ENCODE measurements at places on chromosomes 7 and 10. TPM values are rescaled to one million over a fixed set of nuclear protein-coding genes. Genes with fewer than 3 reads are reported as not detected.

The HACD1 gene
- 2.8 TPM for total RNA-seq

The COL28A1 gene
- not detected for total RNA-seq

The MUC3A gene
- total RNA-seq, result not detected

The CRYGN gene
- total RNA-seq, result 0.90 TPM

DNA sequence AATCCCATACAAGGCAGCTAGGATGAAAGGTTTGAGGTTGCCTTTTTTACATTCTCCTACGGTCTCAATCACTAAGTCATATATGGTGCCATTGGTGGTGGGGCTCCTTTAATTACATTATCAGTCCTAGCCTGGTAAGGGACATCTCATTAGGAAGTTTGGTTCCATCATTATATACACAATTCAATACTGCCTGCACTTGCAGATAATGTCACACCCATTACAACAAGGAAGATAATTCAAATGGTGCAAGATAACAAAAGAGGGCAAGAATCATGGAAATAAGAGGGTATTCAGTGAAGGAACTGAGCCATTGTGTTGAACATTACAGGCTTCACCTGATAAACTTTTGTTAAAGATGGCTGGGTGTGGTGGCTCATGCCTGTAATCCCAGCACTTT, 1.7 kb upstream of the TMEM248 start:
- H3K4me1 ChIP-seq, result peaks cover 23% of the 10 kb centered on the region
- DNase-seq, result no peak
- H3K27ac ChIP-seq, result no peak overlapping the region
- H3K27me3 ChIP-seq, result no peaks in the 10 kb centered on the region
- peaks cover 29% of the 10 kb centered on the region for H3K36me3 ChIP-seq

DNA sequence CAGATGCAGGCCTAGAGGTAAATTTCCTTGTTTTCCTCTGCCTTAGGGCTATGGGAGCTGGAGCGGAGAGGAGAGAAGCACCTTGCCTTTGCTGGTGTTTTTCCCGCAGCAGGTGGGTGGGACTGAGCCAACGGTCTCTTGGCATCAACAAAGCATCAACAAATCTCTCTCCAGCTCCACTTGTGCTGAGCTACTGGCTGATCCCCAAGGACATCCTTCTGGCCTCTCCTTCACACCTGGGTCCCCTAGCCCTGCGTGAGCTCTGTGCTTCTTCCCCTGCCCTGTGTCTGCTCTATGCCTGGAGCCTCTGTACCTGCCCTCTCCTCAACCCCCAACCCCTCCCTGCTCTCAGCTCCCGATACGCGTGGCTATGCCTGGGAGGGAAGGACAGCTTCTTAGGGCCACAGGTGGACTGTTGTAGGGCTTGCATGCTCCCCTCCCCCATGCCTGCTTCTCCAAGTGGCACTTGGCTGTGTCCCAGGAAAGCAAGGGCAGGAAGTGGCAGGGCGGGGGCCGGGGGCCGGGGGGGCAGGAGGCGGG, 3.2 kb upstream of the CLDN4 start:
- H3K27me3 ChIP-seq, result peaks cover 16% of the 10 kb centered on the region
- H3K27ac ChIP-seq, result no peak overlapping the region
- peaks cover 22% of the 10 kb centered on the region for H3K4me1 ChIP-seq

DNA sequence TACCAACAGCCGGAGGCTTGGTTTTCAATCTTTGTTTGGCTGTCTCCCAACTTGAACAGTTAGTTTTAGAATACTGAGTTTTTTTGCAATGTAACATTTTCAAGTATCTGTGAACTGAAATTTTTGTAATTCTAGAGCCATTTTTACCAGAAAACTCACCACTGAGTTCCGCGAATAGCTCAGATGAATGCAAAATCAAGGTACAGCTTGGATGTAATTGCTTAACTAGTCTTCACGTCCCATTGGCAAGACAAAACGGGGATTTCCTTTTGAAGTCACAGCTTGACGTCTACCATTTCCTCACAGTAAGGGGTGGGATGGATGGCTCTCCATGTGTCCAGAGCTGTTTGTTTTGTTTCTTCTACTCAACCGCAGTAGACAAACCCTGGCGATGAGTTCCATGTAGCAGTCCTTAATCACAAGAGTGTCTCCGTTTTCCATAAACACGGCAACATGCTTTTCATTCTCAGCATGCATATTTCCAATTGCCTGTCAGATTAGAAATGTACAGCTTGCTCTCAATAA, 55.8 kb upstream of the FGFR2 start:
- no peaks in the 10 kb centered on the region for H3K4me1 ChIP-seq
- H3K4me3 ChIP-seq, result no peak overlapping the region
- no peak for DNase-seq
- no peaks in the 10 kb centered on the region for H3K36me3 ChIP-seq
- peaks cover 2% of the 10 kb centered on the region for H3K27me3 ChIP-seq
- no peak overlapping the region for H3K27ac ChIP-seq

DNA sequence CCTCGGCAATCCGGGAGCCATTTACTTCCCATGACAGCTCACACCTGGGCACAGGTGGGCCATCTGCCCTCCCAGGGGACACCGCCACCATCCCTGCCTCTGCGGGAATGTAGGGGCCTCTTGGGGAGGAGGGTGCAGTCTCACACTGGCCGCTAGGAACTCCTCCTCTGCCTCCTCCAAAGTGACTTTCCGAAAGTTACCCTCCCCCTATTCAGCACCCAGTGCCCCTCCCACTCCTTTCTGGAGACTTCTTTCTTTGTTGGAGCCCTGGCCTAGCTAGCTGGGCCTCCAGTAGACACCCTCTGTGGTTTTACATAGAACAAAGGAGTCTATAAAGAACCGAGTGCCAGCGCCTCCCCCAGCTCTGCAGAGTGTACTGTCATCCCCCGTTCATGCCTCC, 45.8 kb upstream of the MNX1 start:
- H3K4me3 ChIP-seq, result no peak overlapping the region
- no peak for DNase-seq

- DNase-seq, result no peak
- no peaks in the 10 kb centered on the region for H3K27me3 ChIP-seq
- no peak overlapping the region for H3K4me3 ChIP-seq
- no peak overlapping the region for H3K27ac ChIP-seq
- H3K36me3 ChIP-seq, result no peaks in the 10 kb centered on the region
These were observed 43.8 kb downstream of the PTPN12 start for GRCh38 chr7:77580762-77581350.

DNA sequence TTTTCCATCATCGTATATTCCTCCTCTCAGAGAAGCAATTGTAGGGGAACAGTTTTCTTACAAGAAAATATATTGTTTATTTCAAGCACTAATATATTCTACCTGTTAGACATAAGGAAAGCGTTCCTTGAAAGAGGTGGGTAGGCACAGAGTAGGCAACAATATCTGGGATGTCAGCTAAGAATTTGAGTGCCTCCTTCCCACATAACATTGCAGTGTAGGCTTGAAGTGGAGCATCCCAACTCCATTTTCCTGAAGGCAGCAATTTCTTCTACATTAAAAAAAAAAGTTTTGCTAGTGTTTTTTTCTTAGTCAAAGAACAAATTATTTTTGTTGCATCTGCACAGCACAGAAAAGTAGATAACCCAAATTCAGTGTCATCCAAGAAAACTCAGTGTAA, 20.8 kb downstream of the BCAP29 start:
- H3K4me1 ChIP-seq, result no peaks in the 10 kb centered on the region
- H3K27me3 ChIP-seq, result no peaks in the 10 kb centered on the region
- no peak overlapping the region for H3K4me3 ChIP-seq
- no peak overlapping the region for H3K27ac ChIP-seq
- DNase-seq, result no peak
- peaks cover 2% of the 10 kb centered on the region for H3K36me3 ChIP-seq

DNA sequence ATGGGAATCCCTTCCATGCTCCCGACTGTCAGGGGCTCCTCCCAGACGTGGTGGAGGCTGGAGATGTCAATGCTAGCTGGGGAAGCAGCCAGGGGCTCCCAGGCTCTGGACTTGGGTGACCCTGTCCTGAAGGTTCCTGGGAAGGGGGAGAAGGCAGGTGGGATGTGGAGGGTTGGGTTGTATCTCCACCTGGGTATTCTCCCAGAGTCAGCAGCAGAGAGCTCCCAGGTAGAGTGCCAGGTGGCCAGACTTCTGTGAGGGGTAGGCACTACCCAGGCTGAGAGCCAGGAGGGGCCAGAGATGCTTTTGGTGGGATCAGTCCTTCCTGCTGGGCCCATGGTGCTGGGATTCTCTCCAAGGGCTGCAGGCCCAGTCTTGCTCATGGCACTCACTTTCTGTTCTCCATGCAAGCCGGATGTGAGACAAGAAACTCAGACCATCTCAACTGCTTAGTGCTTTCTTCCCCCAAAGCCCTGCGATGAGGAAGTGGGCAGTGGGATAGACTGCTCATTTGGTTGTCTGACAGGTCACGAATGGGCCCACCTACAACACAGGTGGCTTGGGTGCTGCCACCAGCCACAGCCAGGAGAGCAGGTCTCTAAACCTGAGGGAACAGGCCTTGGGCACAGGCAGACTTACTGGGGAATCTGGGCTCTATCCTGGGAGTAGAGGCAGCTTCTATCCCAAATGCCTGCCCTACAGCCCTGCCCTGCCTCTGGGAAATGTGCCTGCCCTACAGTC, 52.5 kb upstream of the CAMK2B start:
- no peaks in the 10 kb centered on the region for H3K36me3 ChIP-seq
- no peak overlapping the region for H3K4me3 ChIP-seq
- H3K27ac ChIP-seq, result no peak overlapping the region
- H3K4me1 ChIP-seq, result peaks cover 4% of the 10 kb centered on the region
- DNase-seq, result no peak
